Skeletal muscle tissue (tissue), 5 donors: ENCODE measurements at places on chromosomes 11 and 22. TPM values are rescaled to one million over a fixed set of nuclear protein-coding genes. Genes with fewer than 3 reads are reported as not detected.

Gene ART1
- 2.1 TPM for total RNA-seq

Gene GP1BB
- total RNA-seq = 6.8 TPM

Gene OR51I1
- total RNA-seq = 0.52 TPM

Gene FAM118B
- total RNA-seq = 14.1 TPM

Gene WNT11
- total RNA-seq = 18.3 TPM

Gene PATE4
- not detected for total RNA-seq

Gene VSIG2
- not detected for total RNA-seq
